ENCODE measurements at places on chromosomes 11 and 22.

GRCh38 chr11:113176599-113177360 lies 137.6 kb upstream of the TTC12 start:
- DNase-seq, result no peak

GRCh38 chr11:57567515-57568329 lies at the start of gene UBE2L6:
UBE2L6 (minus strand) TSS chr11:57567672; CDS start chr11:57567611, 61 bp downstream.
- peak; percentile 88 for DNase-seq

DNA sequence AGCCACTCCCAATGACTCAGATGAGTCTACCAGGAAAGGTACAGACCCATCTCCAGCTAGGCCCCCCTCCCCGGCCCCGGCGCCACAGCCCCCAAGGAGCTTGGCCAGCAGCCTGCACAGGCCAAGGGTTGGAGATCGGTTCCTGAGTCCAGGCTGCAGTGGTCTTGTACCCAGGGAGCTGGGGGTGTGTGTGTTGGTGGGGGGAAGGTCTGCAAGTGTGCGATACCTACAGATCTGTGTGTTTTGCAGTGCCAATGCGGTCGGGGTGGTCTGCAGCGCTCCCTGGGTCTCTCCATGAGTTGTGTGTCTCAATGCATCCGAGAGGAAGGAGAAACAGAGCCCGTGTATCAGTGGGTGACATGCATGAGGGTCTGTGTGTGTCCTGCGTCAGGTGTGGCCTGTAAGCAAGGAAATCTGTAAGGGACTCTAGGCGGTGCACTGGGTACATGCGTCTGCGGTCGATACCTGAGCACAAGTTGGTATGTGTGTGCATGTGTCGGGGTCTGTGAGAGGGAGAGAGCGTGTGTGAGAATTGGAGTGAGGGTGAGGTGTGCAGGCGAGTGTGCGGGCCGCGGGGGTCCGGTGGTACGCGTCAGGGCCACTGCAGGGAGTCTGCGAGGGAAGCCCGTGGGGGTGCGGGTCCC lies 645 bp downstream of the CDC42BPG start:
- DNase-seq, result no peak

- DNase-seq, result no peak
These were observed 7.3 kb downstream of the C22orf31 start for GRCh38 chr22:29054251-29054767.

DNA sequence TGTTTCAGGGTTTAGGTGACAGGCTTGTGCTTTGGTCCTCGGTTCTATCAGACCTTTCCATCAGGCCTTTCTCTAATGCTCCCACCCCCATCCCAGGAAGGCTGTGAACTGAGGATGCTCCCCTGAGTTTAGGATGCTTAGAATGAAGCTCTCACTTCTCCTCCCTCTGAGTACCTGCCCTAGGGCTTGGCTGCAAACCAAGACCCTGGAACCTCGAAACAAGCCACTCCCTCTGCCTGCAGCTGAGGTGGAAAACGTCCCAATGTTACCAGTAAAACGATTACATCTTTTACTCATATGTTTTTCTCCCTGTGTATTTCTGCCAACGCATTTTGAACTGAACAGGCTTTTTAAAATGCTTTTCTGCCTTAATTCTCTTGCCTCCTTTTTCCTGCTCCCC lies 54.5 kb upstream of the BMAL1 start:
- no peak for DNase-seq

- DNase-seq, result no peak
These were observed 10.7 kb downstream of the RAG1 start for GRCh38 chr11:36578458-36578857.

GRCh38 chr22:49404020-49404419 lies 423.7 kb downstream of the BRD1 start:
- peak; percentile 32 for DNase-seq

DNA sequence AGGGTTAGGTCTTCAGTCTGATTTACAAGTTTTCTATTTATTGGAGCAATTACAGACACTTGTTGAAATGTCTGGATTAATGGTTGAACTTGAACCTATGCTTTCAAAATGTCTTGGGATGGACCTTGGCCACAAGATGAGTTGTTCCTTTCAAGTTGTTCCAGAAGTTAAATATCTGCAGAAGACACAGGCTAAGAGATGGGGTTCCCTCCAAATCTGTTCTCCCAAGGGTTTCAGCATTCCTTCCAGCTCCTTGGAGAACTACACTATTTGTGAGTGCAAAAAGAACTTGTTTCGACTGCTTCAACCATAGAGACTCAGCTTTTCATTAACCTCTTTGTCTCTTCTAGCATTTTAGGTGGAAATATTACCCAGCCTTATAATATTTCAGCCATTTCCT lies 189.0 kb upstream of the BLID start:
- no peak for DNase-seq

- DNase-seq, result no peak
These were observed 31.6 kb downstream of the RBX1 start for GRCh38 chr22:40982482-40983385.

DNA sequence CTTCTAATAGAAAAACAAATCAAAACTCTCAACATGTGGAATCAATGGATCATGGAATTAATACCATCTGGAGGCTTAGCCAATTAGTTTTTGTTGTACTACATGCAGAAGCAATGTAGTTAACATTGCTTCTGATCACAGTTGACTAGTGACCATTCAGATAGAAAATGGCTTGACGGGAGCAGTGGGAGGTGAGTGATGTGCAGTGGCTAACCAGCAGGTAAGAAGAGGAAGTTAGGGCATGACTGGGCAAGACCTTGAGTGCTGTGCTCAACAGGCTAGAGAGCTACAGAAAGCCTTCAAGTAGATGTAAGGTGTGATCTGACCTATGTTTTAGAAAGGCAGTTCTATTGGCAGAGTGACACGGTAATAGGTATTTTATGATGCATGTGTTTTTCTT lies 60.7 kb upstream of the ALKBH3 start:
- no peak for DNase-seq

DNA sequence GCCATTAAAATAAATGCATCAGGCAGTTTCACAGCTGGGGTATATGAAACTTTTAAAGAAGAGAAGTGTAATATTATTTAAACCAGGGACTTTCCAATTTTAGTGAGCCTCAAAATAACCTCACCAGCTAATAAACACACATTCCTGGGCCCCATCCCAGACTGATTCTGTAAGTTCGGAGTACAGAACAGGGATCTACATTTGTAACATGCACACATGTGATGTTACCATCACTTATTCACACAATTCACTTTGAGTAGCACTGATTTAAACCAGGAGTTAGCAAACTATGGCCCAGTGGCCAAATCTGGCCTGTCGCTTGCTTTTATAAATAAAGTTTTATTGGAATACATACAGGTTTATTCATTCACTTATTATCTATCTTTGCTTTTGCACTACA lies 62.0 kb downstream of the STK33 start:
- DNase-seq, result no peak

DNA sequence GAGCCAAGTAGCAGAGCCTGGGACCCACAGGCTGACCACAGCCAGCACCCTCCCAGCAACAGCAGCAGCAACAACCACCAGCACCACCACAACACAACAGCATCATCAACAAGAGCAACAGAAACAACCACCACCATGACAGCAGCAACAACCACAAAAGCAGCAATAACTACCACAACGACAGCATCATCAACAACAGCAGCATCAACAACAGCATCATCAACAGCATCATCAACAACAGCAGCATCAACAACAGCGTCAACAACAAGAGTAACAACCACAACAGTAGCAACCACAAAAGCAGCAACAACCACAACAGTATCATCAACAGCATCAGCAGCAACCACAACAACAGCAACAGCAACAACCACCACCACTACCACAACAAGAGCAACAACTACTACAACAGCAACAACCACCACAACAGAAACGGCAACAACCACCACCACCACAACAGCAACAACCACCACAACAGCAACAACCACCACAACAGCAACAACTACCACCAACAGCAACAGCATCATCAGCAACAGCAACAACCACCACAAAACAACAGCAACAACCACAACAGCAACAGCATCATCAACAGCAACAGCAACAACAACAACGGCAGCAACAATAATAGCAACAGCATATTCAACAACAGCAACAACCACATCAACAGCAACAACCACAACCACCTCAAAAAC lies 22.1 kb upstream of the FGF3 start:
- DNase-seq, result no peak

- no peak for DNase-seq
These were observed 104.4 kb upstream of the PARVA start for GRCh38 chr11:12272821-12273617.

GRCh38 chr11:74185285-74185684 lies 14.2 kb downstream of the PPME1 start:
- no peak for DNase-seq

DNA sequence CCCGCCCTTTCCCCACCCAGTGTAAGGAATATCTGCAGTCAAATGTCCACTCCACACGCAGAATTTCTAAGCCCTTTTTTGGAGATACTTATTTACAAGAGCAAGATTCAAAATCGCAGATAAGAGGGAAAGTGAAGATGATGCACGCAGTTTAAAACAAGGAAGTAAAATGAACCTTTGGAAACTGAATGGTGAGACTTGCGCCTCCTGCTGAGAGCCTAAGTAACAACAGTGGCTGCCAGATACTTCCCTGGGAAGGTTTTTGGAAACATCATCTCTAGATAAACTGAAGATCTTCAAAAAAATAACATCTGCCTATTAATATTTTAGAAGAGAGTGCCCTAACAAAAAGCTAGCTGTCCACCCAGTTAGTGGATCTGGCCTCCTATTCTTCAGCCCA lies 963.1 kb upstream of the FAT3 start:
- no peak for DNase-seq

DNA sequence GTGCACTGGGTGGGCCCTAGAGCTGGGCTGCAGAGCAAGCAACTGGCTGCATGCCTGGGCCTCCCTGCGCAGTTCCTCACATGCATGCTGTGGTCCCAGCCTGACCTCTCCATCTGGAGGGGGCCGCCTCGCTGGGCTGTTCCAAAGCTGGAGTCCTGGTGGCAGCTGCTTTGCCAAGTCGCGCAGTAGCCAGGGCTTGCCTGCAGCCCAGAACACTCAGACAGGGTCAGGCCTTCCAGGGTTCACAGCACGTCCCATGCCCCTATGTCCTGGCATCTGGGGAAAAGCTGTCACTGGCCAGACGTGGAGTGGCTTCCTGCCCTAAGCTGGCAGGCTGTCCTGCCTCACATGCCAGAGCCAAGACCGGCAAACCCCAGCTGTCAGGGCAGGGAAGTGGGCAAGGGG lies 16.5 kb upstream of the CDC42EP2 start:
- DNase-seq, result no peak

DNA sequence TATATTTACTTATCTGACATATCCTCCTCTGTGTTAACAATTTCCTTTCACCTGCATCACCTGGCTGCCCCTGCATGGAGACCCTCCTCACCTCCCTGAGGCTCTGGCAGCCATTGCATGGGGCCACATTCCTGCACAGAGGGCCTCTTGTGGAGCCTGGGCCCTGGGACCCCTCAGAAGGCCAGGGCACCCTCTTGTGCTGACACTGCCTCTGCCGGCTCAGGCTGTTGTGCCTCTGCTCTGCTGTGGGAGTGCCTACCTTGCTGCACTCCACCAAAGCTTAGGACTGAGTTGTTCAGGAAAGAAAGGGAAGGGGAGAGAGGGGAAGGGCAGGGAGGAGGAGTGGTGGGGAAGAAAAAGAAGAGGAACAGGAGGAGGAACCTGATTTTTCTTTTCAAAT lies 194.5 kb downstream of the ADAMTS15 start:
- no peak for DNase-seq

- DNase-seq, result no peak
These were observed 1.1 kb downstream of the ZBTB44 start for GRCh38 chr11:130313383-130314183.

DNA sequence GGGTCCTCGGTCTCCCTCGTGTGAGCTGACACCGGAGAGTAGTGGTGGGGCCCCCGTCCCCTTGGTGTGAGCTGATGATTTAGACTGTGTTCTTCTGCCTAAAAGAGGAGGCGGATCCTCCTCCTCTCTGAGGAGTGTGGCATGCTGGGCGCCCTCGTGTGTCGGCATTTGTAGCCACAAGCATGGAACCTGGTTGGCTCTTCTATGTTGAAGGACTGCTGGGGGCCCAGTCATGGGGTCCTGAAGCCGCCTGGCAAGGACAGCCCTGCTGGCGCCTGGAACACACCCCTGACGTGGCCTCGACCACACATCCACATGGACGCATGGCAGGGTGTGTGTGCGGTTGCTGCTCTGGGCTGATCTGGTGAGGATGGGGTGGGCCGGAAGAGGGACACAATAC lies 50.2 kb downstream of the AP2A2 start:
- DNase-seq, result no peak

DNA sequence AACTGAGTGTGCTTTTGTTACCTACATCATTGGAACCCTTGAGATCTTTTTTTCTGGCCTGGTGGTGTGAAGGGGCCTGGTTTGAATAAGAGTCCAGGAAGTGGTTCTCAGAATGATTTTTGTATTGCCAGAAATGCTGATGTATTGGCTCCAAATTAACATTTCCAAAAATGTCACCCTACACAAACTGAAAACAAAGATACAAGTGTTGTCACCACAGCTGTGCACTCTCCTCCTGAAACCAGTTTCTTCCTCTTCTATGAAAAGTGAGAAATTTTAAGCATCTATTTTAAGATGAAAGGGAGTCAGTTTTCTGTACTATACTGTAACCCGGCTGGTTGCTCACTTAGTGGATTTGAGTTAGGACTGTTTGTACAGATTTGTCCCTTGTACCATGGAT lies 218.8 kb downstream of the PGR start:
- DNase-seq, result no peak

- no peak for DNase-seq
These were observed 39.1 kb upstream of the GRK3 start for GRCh38 chr22:25525376-25525775.

DNA sequence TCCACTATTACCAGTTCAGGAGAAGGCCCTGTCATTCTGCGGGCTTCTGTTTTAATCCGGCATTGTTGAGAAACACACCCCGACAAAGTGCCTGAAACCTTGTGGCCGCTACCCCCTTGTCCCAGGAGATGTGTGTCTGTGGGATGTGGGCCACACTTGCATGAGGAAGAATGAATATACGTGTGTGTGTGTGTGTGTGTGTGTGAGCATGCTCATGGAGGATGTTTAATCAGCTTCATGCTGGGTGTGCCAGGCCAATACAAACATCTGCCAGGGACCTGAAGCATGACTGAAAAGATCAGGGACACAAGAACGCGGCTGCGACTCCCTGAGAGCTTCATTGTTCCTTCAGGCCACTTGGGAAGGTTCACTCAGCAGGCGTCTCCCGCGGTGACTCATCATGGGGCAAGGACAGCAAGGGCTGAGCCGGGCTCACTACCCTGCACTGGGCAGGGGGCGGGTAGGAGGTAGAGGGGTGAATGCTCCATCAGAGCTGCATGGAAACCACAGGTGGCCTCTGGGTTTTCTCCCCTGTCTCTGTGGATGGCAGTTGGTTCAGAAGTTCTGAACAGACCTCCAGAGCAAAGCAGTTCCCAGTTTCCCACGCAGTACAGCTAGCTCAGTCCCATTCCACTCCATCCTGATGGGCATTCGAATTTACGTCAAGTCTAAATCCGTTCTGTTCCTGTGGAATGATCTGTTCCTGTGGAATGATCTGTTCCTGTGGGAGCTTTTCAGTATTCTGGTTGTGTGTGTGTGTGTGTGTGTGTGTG lies 7.0 kb upstream of the MALAT1 start:
- DNase-seq, result no peak

DNA sequence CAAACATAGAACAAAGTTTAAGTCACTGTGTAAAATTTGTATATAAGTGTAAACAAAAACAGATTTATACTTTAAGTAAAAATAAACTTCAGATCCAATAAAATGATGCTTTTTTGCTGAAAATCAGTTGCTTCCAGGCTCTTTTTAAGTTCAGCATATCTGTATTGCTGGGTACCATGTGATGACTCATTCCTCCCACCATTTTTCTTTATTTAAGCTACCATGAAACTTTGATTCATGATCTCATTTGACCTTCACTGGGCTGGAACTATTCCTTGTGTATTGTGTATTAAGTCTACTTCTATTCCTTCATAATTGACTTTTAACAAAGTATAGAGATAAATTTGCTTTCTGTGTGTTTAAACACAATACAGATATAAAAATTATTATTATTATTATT lies 46.3 kb upstream of the RRM1 start:
- DNase-seq, result no peak
